ENCODE measurements at places on chromosomes 16 and 17. TPM values are rescaled to one million over a fixed set of nuclear protein-coding genes. Genes with fewer than 3 reads are reported as not detected.

GRCh38 chr16:84943620-84944019 lies 67.7 kb downstream of the ZDHHC7 start:
- H3K4me1 ChIP-seq, result peaks cover 4% of the 10 kb centered on the region
- no peak for DNase-seq
- H3K4me3 ChIP-seq, result no peak overlapping the region
- no peaks in the 10 kb centered on the region for H3K27me3 ChIP-seq
- no peak overlapping the region for H3K27ac ChIP-seq

The MEIOB gene
- 0.54 TPM for polyA plus RNA-seq

DNA sequence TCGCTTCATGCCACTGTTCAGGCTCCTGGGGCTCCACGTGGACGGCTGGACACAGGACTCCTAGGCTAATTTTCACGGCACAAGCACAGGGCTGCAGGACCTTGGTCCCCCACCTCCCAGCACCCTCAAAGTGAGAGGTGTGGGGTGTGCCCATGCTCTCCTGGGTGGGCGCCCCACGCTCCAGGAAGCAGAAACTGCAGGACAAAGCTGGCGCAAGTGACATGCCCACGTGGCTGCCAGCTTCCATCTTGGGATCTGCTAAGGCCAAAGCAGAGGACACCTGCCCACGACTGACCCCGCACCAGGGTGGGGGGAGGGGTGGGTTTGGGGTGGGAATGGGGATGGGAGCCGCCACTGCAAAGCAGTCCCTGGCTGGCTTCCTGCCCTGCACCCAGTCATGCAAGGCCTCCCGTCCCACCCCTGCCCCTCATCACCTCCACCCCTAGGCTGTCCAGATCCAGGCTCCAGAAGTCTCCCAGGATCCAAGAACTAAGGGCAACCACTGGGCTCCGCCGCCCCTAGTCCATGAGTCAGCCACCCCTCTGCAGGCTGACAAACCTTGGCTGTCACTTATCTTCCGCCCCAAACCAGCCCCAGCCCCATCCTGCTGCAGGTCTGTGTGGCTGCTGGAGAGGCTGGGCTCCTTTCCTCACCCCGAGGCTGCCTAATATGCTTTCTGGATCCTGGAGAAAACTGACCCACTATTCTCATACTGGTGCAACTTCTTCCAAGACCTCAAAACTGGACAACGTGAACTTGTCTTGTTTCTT lies 11.1 kb downstream of the USP6 start:
- DNase-seq, result no peak
- no peak overlapping the region for H3K4me3 ChIP-seq
- H3K4me1 ChIP-seq, result peaks cover 4% of the 10 kb centered on the region
- H3K27me3 ChIP-seq, result peaks cover 24% of the 10 kb centered on the region
- no peak overlapping the region for H3K27ac ChIP-seq
- H3K36me3 ChIP-seq, result no peaks in the 10 kb centered on the region

The RBFOX1 gene
- 1.3 TPM for polyA plus RNA-seq

DNA sequence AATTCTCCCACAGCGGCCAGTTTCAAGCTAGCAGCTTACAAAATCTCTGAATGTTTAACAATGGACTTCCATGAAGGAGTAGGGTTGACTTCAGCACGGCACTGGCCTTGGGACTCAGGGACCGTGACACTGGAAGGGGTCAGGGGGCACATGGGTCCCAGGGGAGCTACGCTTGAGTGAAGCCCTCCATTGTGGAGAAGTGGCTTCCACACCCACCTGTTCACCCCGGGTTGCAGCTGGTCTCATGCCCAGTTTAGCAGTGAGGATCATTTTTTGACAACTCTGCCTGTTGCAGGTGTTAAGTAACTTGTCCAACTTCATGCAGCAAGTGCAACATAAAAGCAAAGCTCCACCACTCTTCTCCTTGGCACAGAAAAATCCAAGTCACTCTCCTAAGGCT lies 510.2 kb downstream of the CDH13 start:
- H3K36me3 ChIP-seq, result no peaks in the 10 kb centered on the region
- H3K4me3 ChIP-seq, result no peak overlapping the region

The CDRT4 gene
- 29.3 TPM for polyA plus RNA-seq

The CCL16 gene
- polyA plus RNA-seq, result 0.19 TPM

- no peaks in the 10 kb centered on the region for H3K27me3 ChIP-seq
- H3K4me3 ChIP-seq, result no peak overlapping the region
- H3K36me3 ChIP-seq, result no peaks in the 10 kb centered on the region
- no peak overlapping the region for H3K27ac ChIP-seq
- DNase-seq, result no peak
Measured at GRCh38 chr16:23317751-23318150, 15.6 kb downstream of the SCNN1B start.

GRCh38 chr17:394718-395095 lies 42.1 kb upstream of the RPH3AL start:
- no peak overlapping the region for H3K27ac ChIP-seq
- DNase-seq, result no peak
- no peak overlapping the region for H3K4me3 ChIP-seq
